Stimulated activated CD4-positive, alpha-beta T cell treated with anti-CD3 and anti-CD28 coated beads, TNF-alpha, amount 100 ng/mL, for 24 hours (primary cell): ENCODE measurements at places on chromosomes 16 and 17.

GRCh38 chr16:66045626-66046025 lies 320.9 kb upstream of the CDH5 start:
- no peak for DNase-seq

DNA sequence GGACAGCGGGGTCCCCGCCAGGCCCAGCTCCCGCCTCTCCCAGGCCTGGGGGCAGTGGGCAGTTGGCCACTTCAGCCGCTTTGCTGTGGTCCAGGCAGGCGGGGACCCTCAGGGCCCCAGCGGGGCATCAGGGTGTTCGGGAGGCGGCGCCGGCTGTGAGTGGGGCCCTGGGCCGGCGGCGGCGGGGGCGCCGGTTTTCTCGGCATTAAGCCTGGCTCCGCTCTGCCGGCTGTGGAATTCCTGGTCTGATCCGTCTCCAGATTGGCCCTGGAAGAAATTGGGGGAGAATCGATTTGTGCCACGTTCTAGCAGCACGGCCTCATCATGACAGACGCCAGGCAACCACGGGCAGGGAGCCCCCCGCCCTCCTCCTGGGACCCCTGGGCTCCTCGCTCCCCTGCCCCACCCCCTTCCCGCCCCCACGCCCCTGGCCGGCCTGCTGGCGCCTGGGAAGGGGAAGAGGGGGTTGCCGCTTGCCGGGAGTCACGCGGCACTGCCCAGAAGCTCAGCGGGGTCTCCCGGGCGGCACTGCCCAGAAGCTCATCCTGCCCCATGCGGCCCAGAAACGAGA lies 28.6 kb upstream of the SSTR5 start:
- DNase-seq, result no peak

GRCh38 chr17:43932923-43933322 lies 9.4 kb downstream of the PPY start:
- DNase-seq, result no peak

DNA sequence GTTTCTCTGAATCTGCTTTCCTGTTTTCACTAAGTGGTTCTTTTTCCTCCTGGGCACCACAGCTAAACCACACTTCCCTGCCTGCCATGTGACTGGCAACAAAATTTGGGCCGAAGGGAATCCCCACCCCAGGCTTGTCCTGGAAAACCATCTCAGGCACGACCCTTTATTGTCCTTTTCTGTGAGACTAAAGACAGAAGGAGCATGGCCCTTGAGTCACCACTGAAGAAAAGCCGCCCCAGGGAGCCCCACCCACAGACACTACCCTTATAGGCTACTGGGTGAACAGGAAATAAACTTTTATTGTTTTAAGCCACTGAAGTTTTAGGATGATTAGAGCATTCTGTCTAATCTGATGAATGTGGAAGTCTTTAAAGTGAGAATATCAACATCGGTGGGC lies 88.6 kb upstream of the BRD7 start:
- no peak for DNase-seq

GRCh38 chr17:36937001-36937958 lies at the start of gene LHX1:
LHX1 (plus strand) TSS chr17:36937475; CDS start chr17:36938198, 723 bp downstream.
- DNase-seq, result no peak

DNA sequence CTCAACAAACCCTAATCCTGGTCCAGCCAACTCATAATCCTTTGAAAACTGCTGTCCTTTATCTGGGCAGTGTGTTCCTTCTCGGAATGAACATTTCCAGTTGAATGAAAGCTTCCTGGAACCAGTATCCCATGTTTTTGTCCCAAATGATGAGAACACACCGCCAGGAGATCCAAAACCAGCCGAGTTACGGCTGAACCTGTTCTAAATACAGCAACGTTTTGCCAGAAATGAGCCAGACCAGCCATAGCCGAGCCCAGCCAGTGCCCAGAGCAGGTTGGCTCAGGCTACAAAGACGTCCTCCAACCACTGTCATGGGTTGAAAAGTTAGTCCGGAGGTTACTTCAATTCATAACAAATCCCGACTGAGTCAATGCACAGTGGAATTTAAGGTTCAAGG lies 67.6 kb upstream of the FOXF1 start:
- no peak for DNase-seq

GRCh38 chr16:55324285-55325079 lies 479 bp downstream of the IRX6 start:
- DNase-seq, result no peak

DNA sequence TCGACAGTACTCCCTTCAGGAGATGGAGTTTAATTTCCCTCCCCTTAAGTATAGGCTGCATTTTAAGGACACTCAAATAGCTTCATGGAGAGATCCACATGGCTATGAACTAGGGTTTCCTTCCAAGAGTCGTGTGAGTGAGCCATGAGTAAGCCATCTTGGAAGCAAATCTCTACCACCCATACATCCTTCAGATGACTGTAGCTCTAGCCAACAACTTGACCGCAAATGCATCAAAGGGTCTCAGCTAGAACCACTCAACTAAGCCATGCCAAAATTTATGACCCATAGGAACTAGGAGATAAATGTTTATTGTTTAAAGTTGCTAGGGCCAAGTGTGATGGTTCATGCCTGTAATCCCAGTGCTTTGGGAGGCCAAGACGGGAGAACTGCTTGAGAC lies 43.4 kb downstream of the METTL16 start:
- no peak for DNase-seq

GRCh38 chr17:77178050-77178449 lies 37.3 kb downstream of the SEC14L1 start:
- DNase-seq, result no peak

- DNase-seq, result no peak
Measured at GRCh38 chr16:12740986-12741610, 62.6 kb downstream of the CPPED1 start.

DNA sequence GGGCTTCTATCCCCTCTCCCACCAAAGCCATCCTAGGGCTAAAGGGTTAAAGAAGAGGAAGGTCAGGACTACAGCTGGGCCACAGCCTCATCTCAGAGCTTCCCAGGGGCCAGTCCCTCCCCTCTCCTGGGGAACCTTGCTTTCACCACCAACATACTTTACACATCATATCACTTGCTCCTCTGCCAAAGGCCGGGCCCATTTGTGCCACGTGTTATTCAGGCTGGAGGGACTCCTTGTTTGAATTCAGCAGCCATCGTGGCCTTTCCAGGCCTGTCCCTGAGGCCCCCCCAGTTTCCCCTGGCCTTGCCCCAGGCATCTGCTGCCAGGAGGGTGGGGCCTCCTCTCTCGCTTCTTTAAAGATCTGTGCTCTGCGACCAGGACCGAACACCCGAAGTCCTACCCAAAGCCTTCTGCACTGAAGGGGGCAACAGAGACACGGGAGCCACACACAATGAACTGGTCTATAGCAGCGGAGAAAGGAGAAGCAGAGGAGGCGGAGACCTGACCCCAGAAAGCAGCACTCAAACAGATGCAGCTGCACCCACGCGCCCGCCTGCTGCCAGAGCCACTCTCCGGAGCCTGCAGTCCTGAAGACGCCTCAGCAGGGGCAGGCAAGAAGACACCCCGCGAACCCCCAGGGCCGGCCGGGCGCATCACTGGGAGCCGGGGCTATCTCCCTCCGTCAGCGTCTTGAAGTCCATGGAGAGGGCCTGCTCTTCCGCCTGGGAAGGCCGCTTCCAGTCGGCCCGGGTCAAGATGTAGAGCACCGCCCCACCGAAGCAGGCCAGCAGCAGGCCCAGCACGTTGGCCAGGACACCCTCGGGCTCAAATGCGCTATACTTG lies 12.1 kb downstream of the CYB561 start:
- no peak for DNase-seq

DNA sequence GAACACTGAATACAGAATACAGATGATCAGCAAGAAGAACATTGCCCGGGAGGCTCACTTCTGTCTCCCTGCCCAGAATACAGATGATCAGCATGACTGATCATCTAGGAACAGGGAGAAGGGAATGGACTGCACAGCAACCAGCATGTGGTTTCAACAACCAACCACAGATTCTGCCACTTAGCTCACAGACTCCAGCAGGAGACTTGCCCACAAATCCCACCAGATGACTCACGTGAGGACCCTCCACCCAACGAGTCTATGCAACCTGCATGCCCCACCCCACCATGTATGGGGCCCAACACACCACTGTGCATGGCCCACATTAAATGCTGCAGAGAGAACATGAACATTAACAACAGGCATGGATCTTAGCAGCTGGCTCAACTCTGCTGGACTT lies 36.1 kb upstream of the ALOX12 start:
- DNase-seq, result no peak

GRCh38 chr16:11024333-11025053 lies 80.1 kb downstream of the CLEC16A start:
- no peak for DNase-seq

- DNase-seq, result no peak
Measured at GRCh38 chr17:27755706-27756466, 44.4 kb downstream of the NOS2 start.

- no peak for DNase-seq
Measured at GRCh38 chr17:75574404-75575036, 13.1 kb upstream of the MYO15B start.

- DNase-seq, result no peak
Measured at GRCh38 chr16:85353839-85354685, 241.8 kb upstream of the CIBAR2 start.

DNA sequence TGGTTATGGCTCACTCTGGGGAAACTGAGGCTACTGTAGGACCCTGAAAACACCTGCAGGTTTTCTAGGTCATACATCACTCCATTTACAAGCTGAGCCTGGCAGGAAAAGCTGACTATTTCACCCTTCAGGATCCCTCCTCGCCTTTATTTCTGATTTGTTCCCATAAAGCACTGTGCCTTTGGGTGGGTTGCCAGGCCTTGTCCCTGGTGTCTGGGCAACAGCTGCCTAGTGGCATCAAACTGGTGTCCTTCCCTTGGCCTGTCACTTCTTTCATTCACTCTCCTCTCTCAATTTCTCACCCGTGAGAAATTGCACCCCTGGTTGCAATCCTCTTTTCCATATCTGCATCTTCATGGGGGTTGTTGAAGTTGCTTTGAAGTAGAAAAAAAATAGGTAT lies 1.6 kb downstream of the MYL4 start:
- DNase-seq, result no peak

GRCh38 chr17:7336240-7337175 lies at the start of gene ACAP1:
ACAP1 (plus strand) TSS chr17:7336529; CDS start chr17:7336735, 206 bp downstream.
- DNase-seq, result peak; percentile 71
